ENCODE measurements at places on chromosomes 6 and 20.

DNA sequence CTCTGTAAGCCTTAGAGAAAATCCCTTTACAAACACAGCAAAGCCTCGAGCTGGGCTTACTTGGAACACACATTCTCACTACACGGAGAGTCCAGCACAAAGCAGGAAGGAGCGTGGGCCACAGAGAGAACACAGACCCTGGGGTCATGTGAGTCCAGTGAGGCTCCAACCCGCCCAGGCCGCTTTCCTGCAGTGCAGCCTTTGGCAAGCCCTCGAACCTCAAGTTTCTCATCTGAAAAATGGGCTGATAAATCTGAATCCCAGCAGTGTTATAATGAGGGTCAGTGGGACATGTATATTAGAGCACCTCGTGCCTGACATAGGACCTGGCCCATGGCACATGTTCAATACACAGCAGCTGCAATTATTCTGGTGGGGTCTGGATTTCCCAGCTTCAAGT, 305.5 kb upstream of the SULF2 start:
- no peak for DNase-seq

DNA sequence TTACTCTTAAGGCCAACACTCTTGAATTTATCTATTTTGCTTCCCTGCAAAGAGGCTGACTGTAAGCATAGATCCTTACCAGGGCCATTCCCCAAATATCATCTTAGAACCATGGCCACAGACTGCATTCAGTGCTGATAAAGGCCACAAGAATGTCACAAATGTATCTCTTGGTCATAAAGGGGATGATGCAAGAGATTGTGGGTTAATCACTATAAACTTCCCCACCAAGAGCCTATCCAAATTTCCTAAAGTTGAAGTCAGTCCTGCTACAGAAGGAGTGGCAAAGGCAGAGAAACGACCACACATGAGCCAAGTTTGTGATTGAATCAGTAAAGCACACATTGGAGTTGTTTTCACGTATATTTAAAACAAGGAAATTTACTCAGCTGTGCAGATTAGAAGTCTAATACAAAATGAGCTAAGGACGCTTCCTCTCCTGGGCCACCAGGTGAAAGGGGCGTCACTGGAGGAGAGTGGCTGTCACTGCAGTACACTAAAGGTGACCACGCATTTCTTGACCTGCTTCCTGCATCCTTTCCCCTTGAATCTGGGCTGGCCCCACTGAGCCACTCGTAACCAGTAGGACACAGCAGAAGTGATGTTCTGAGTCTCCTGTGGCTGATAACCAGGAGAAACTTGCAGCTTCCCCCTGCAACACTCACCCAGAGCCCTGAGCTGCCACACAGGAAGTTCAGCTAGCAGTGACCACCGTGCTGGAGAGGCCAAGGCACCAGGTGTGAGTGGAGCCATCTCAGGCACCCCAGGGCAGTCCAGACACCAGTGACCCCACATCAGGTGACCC, 181.9 kb downstream of the SYNDIG1 start:
- no peak for DNase-seq

- no peak for DNase-seq
These were observed 29.5 kb upstream of the SHLD1 start for GRCh38 chr20:5720696-5721095.

DNA sequence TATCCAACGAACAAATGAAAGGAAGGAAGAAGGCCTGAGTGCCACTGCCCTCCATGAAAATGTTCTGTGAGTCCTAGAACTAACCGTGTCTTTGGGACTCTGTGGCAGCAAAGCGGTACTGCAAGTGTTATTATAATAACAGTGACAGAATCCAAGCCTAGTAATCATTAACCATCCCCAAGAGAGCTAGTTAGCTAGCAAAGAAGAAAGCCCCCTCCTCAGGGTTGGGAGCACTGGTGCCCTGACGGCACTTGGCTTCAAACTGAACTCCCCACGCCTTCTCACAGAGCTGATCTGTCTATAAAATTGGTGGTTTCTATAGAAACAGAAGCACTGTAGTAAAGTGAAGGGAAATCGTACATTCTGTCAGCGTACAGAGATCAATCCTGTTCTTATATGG, 239.8 kb downstream of the PTPRT start:
- DNase-seq = no peak

- no peak for DNase-seq
These were observed 154.9 kb upstream of the EPHA7 start for GRCh38 chr6:93574299-93574698.

- DNase-seq = no peak
These were observed 28.1 kb upstream of the IBTK start for GRCh38 chr6:82275686-82276085.

GRCh38 chr6:159941286-159942113, 27.4 kb upstream of the IGF2R start:
- no peak for DNase-seq
